Activated CD4-positive, alpha-beta T cell treated with anti-CD3 and anti-CD28 coated beads for 1 hour (primary cell): ENCODE measurements at places on chromosomes 13 and 19.

DNA sequence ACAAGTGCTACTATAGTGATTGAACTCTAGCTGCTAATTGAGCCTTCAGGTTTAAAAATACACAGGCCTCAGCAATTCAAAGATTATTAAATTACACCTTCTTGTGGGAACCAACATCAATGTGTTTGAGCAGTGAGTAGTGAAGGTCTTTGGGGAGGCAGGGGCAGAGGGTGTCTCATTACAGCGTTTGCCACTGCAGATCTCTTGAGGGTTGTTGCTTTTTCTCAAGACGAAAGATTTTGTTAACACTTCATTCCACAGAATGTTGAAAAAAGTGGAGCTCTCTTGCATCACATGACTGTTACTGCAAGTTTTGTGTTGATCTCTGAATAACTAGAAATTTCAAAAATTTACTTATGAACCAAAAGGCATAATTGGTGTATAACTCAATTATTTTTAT, 253.6 kb downstream of the ATP8A2 start:
- no peak for DNase-seq

GRCh38 chr19:46218160-46218559, 11.4 kb upstream of the IGFL1 start:
- DNase-seq, result no peak

DNA sequence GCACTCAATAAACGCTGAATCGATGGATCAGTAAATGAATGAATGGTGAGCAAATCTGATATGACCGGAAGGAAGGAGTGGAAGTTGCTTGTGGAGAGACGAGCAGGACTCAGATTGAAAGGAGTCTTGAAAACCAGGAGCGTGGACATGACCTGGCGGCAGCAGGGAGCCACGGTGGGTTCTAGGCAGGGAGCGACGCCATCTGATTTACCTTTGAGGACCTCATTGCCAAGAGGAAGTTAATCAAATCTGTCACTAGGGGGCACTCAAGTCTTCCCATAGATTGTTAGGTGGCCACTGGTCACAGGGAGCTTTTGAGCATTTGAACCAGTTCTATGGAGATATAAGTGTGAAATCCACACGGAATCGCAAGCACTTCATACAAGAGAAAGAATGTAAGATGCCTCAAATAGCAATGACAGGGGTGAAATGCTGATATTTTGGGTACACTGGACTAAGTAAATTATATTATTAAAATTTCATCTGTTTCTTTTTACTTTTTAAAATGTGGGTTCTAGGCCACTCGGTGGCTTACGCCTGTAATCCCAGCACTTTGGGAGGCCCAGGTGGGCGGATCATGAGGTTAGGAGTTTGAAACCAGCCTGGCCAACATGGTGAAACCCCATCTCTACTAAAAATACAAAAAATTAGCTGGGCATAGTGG, 9.2 kb upstream of the FBN3 start:
- no peak for DNase-seq

- DNase-seq, result no peak
Measured at GRCh38 chr19:30387311-30388115, 15.3 kb downstream of the ZNF536 start.

GRCh38 chr13:23992781-23993679, 95.7 kb upstream of the C1QTNF9B start:
- DNase-seq, result no peak

- no peak for DNase-seq
Measured at GRCh38 chr13:109021558-109021957, 392.1 kb downstream of the MYO16 start.

DNA sequence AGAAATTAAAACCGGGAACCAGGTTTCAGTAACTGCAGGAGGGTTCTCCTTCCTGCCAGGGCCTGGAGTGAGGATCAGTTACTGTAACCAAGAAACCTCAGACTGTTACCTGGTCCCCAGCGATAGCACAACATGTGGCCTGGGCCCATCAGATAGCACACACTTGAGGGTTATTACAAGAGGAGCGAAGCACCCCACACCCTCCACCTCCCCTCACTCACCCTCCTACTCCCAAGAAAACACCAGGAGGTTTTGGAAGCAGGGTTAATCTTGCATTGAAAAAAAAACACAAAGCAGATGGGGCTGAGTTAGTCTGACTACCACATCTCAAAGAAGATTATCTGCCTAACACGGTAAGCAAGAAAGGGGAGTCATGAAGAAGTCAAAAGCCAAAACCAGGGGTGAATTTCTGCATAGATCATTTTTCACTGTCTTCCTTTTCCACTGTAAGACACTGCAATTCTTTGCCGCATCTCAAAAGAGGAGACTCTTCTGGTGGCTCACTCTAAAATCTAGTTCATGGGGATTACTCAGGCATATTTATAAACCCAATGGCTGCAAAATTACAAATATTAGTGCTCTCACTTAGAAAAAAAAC, 75.9 kb upstream of the DOCK9 start:
- DNase-seq, result no peak

- no peak for DNase-seq
Measured at GRCh38 chr13:98751861-98752466, 508 bp downstream of the SLC15A1 start.

DNA sequence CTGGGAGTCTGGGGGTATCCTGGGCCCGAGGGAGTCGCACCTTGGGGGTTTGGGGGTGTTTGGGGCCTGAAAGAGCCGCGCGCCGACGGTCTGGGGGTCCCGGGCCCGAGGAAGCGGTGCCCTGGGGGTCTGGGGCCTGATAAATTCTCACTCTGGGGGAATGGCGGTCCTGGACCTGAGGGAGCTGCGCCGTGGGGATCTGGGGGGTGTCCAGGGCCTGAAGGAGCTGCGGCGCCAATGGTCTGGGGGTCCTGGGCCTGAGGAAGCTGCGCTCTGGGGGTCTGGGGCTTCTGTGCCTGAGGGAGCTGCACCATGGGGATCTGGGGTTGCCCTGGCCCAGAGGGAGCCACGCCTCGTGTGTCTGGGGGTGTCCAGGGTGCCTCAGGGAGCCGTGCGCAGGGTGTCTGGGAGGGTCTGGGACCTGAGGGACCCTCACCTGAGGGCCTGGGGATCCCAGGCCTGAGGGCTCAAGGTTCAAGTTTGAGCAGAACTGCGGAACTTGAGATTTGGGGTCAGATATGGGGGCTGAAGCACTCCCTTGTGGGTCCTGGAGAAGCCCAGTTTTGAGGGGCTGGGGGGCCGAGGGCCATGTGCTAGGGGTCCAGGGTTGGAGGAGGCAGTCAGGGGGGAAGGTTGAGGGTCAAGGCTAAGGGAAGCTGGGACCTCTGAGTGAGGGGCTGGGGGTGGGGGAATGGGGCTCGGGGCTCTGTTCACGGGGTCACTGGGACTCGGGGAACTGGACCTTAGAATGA, 1.1 kb downstream of the HDGFL2 start:
- no peak for DNase-seq

- no peak for DNase-seq
Measured at GRCh38 chr19:867301-867793, 7.9 kb downstream of the CFD start.

DNA sequence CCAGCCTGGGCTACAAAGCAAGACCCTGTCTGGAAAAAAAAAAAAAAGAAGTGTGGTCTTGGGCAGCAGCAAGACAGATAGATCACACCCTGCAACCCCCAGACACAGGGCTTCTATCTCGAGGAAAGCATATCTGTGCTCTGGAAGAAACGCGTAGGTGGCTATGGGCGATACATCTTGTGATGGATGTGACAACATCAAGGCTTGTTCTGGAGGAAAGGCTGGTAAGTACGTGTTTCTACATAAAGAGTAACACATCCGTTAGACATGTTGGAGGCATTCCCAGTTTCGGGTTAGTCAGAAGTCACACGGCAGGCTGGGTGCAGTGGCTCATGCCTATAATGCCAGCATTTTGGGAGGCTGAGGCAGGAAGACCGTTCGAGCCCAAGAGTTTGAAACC, 6.6 kb upstream of the DHDH start:
- no peak for DNase-seq

GRCh38 chr13:32880636-32881035, 135.6 kb upstream of the KL start:
- DNase-seq, result no peak

DNA sequence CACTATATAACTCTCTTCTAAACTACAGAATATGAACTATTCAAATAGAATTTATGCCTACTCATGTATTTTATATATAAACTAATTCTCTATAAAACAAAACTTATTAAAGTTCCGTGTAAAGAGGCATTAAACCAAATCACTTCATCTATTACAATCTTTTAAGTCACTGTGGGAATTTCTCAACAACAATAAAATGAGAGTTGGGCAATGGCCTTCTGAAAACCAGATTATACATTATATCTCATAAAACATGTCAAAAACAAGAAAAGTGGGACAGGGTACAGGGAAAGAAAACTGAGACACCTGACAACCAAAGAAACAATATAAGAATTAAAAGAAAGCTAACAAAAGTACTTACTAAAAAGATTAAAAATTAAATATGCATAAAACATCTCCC, 145.2 kb downstream of the DIAPH3 start:
- DNase-seq, result no peak

DNA sequence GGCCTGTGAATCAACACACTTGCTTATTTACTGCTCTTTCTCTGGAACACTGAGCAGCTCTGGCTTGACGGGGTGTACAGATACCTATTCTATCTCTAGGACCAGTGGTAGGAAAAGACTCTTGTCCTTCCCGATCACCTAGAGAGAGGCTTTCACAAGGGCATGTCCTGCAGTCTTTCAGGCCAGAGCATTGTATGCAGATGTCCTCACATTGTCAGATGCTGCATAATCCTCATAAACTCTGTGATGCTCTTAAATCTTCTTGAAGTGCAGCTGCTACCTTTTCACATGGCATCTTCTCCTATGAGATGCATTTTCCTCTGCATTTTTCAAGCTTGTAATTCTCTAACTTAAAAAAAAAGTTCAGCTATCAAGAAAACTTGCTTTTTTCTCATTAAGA, 369.4 kb downstream of the OLFM4 start:
- DNase-seq, result no peak

- no peak for DNase-seq
Measured at GRCh38 chr19:15532779-15533521, 24.6 kb downstream of the CYP4F22 start.

- DNase-seq, result peak; percentile 33
Measured at GRCh38 chr19:18119013-18119716, 21.6 kb downstream of the MAST3 start.

DNA sequence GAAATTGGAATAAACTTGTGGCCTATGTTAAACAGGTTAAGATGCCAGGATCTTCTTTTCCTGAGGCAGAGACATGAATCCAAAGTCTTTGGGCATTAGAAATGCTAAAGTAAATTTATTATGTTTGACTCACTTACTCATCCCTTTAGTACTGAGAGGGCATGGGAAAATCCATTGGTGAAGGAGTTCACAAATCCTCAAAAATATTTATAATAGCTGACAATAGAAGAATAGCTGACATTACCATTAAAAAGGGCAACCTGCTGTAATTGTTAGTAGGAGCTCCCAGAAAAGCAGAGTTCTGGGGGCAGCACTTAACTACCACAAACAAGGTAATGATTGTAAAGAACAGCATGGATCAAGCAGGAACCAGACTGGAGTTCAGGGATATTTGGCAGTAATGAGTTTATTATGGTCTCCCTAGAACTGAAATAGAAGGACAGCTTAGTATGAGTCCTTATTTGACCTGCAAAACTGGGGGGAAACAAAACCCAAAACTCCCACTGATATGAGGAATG, 285.8 kb upstream of the KLHL1 start:
- no peak for DNase-seq

- no peak for DNase-seq
Measured at GRCh38 chr13:24287748-24288287, 21.6 kb upstream of the C1QTNF9 start.

GRCh38 chr19:15288146-15288963, 44.0 kb downstream of the BRD4 start:
- DNase-seq, result no peak

GRCh38 chr19:35643255-35644205, 2.0 kb downstream of the ETV2 start:
- peak; percentile 67 for DNase-seq

DNA sequence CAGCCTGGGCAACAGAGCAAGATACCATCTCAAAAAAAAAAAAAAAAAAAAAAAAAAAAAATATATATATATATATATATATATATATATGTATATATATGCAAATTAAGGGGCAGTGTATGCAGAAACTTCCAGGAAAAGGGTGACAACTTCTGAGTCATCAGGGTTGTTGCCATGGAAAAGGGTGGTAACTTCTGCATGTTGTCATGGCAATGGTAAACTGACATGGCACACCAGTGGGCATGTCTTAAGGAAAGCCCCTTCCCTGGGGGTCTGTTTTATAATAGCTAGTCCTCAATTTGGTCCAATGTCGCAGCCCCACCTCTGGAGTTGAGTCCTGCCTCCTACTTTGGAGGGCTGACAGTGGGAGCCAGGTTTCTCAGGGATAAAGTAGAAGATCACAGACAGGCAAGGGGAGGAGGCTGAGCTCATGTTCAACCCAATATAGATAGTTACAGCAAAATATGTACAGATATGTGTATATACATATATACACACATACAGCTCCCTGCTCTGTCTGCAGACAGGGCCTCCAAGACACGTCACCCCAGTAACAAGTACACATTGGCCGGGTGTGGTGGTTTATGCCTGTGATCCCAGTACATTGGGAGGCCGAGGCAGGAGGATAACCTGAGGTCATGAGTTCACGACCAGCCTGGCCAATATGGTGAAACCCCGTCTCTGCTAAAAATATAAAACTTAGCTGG, 7.2 kb upstream of the FCHO1 start:
- no peak for DNase-seq
